Epithelial cell of alveolus of lung (primary cell): ENCODE measurements at places on chromosomes 4 and X. TPM values are rescaled to one million over a fixed set of nuclear protein-coding genes. Genes with fewer than 3 reads are reported as not detected.

LRAT gene
- total RNA-seq: 2.1 TPM in 1 of 2 replicates, not detected in the other

SUPT20HL2 gene
- not detected in 2 replicates for total RNA-seq

SLC7A11 gene
- total RNA-seq: 6.1 and 14.0 TPM in 2 replicates

TMEM156 gene
- 3.8 and 30.8 TPM in 2 replicates for total RNA-seq

SMIM10L2A gene
- total RNA-seq: 0.08 and 0.26 TPM in 2 replicates

CT83 gene
- total RNA-seq: not detected in 2 replicates

STS gene
- 1.3 and 1.7 TPM in 2 replicates for total RNA-seq

FGF13 gene
- 1.0 and 3.4 TPM in 2 replicates for total RNA-seq

ASMT gene
- total RNA-seq: not detected in 2 replicates
